Stimulated activated CD8-positive, alpha-beta memory T cell treated with anti-CD3 and anti-CD28 coated beads, Interleukin-4, amount 100 ng/mL, for 24 hours (primary cell): ENCODE measurements at places on chromosomes 3 and 15.

DNA sequence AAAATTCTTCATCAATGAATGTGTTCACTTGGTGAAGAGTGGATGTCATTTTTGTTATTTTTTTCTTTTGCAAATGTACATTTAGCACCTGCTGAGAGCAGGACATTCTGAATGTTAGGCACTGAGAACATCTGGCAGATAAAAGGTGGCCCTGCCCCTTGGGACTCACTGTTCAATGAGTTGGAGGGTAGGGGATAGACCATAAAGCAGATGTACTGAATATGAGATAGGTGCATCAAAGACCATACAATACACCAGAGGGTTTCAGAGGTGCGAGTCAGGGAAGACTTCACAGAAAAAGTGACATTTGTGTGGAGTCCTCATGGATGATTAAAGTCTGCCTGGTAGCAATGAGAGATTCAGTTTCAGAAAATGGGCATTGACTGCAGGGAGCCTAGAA lies 34.2 kb downstream of the EEFSEC start:
- no peak for DNase-seq

DNA sequence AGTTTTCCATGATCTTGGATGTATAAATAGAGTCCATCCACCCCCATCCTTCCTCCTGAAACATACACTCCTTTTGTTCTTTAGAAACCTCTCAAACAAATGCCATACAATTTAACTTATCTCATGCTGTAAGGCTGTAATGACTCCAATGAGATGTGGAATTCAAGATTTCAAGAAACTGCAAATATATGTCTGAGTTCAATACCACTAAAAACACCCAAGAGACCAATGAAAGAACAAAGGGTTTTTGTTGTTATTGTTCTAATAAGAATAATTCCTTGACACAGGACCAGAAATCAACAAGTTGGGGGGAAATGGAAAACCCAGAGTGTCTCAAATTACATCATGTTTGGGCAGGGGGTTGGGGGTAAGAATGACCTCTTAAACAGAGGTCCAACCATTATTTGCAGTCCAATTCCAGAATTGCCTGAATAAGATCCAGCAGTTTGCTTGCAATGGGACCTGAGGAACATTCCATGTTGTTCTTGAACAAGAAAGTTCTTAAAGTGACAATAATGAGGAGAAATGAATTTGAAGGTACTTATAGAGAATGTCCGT lies 48.6 kb upstream of the TGFBR2 start:
- DNase-seq: no peak

GRCh38 chr15:85114886-85115285 lies 133.2 kb downstream of the PDE8A start:
- DNase-seq: no peak

GRCh38 chr3:182802413-182803390 lies 9.4 kb downstream of the ATP11B start:
- DNase-seq: no peak

DNA sequence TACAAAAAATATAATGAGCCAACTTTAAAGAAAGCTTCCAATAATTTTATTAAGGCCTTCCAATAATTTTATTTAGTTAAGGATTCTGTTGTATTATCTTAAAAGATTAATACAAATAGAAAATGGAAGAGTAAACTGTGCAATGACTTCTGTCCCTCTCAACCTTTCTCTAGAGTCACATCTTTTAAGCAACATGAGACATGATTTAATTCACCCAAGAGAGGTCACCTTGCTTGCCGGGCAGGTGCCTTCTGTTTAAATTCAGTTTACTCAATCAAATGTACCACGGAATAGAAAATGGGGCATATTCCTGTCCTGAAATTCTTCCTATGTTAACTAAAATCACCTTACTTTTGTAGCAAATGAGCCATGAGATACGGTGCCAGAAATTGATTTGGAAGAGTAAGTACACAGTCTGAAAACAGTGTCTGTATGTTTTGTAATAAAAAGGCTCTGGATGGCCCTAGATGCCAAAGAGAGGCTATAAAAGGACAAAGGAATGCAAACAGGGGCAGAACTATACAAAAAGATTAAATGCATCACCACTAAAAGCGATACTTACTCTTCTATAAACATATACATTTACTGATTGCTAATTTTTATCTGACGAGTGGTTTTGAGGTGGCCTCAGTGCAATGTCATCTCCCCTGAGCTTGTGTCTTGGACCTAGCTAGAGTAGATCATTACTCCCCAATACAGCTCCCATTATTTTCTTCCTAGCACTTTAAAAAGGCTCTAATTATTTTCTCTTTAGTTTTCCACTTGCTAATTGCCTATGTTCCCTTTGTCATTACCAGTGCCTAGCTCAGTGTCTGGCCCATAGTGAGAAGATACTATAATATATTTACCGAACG lies 134.0 kb downstream of the FHIT start:
- no peak for DNase-seq

GRCh38 chr15:62124176-62124972 lies 40.7 kb downstream of the C2CD4B start:
- DNase-seq: no peak

DNA sequence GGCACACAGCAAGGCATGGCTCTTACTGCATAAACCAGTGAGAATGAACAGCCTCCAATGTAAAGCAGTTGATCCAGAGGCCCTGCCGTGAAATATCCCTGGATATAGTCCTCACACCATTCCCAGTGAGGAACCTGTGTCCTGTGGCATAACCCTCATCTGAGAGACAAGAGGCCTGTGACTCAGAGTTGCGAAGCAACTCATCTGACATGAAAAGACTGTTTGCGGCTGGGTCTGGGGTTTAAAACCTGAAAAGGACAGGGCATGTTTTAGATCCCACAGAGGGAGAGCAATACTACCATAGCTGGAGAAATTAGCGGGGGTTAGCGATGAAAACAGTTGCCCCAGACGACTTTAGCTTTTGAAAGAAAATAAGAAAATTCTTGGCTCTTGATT lies 165.3 kb upstream of the BHLHE40 start:
- no peak for DNase-seq

DNA sequence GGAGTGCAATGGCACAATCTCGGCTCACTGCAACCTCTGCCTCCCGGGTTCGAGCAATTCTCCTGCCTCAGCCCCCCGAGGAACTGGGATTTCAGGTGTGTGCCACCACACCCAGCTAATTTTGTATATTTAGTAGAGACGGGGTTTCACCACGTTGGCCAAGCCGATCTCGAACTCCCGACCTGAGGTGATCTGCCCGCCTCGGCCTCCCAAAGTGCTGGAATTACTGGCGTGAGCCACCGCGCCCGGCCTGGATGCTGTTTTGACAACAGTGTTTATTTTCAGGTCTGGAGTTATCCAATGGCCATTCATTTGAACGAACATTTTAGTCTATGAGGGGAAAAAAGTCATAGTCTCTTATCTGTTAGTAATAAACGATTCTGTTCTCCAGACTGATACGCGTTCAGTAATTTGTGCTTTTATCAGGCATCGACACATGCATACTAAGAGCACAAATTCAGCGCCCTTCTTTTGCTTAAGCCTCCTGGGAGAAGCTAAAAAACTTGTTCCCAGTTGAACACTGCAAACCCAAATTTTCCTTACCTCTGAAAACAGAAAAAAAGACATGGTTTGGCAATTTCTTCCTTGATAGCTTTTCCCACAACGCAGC lies 1.3 kb downstream of the B3GALNT1 start:
- no peak for DNase-seq

- DNase-seq: peak; percentile 47
Measured at GRCh38 chr15:40743921-40744814, 10.9 kb downstream of the RMDN3 start.

- DNase-seq: no peak
Measured at GRCh38 chr3:48013288-48013980, 2.8 kb downstream of the MAP4 start.

DNA sequence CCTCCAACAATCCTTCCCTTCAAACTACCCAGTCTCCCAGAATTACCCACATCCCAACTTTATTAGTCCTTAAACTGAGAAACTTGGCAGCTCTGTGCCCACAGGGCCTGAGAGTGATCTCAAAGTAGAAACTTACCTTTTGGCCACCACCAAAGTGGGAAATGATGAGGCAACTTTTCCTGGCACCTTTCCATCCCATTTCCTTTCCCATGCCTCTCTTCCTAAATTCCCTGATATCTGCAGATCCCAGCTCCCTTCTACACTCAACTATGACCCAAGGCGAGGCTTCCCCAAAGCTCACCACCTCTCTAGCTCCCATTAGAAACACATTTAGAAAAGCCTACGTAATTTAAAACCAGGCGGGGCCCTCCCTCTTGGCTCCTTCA lies 271.9 kb downstream of the FOXP1 start:
- DNase-seq: no peak

- DNase-seq: no peak
Measured at GRCh38 chr3:197041875-197042488, 12.4 kb upstream of the MELTF start.

- no peak for DNase-seq
Measured at GRCh38 chr3:141625506-141625905, 112.6 kb upstream of the RNF7 start.

- no peak for DNase-seq
Measured at GRCh38 chr3:160409812-160410610, 10.6 kb downstream of the SMC4 start.

DNA sequence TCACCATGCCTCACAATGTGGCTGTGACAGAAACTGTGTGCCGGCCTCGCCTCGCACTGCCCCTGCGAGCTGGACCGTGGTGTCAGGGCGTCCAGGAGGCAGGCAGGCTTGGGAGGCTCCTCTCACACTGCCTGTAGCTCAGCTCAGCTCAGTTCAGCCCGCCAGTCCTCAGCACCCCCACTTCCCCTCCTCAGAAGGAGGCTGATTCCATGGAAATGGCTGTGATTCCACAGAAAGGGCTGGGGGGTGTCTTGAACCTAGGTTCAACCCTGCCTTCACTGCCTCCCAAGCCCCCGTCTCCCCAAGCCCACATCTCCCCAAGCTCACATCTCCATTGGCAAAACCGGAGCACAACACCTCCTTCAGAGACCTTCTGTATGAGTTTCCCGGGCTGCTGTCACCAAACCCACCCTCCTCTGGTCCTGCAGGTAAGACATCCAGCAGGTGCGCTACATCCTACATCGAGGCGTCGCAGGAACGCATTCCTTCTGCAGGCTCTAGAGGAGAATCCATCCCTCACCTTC lies 94.0 kb downstream of the OCA2 start:
- no peak for DNase-seq

DNA sequence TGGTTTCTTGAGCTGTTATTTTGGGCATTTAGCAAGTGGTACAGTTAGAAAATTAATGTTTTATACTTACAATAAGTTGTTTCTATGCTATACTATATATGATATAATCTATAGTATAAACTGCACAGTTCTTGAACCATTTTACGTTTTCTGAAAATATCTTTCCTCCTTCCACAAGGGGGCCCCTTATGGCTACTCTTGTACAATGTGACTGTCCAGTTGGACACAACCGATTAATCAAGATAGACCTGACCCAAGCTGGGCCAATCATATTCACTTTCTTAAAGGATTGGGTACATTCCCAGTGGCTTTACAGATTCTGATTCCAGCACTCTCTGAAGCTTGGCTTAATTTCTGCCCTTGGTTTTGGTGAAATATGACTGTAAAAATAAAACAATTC lies 953.4 kb downstream of the AGBL1 start:
- no peak for DNase-seq

- DNase-seq: no peak
Measured at GRCh38 chr3:249587-250262, 53.2 kb downstream of the CHL1 start.

DNA sequence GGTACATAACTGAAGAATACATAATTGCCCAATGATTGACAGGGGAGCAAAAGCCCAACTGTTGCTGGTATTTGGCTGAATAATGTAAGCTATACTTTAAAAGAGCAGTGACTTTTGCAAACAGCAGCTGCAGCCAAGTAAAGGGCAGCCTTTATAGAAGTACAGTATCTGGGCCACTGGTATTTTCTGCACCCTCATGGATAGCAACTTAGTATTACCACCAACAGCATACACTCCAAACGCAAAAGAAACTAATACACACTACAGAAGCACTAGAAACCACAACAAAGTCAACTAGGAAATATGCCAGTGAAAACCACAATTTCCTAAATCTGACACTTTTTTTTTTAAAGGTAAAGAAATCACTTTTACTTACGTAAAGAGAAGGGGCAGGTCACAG lies 206.1 kb downstream of the TIGIT start:
- DNase-seq: no peak

GRCh38 chr3:14555835-14556234 lies 15.7 kb upstream of the GRIP2 start:
- DNase-seq: no peak

GRCh38 chr3:88034491-88035275 lies 24.1 kb downstream of the CGGBP1 start:
- no peak for DNase-seq

GRCh38 chr3:105647047-105647446 lies 221.8 kb downstream of the CBLB start:
- DNase-seq: no peak

GRCh38 chr3:71857956-71858355 lies 73.0 kb upstream of the PROK2 start:
- DNase-seq: no peak

GRCh38 chr3:114484919-114485318 lies 191.1 kb downstream of the TIGIT start:
- DNase-seq: no peak

- no peak for DNase-seq
Measured at GRCh38 chr3:126394179-126394976, at the start of gene CFAP100. TSS of gene CFAP100 (plus strand) at chr3:126394909. CDS start at chr3:126396001, 1,092 bp downstream.

DNA sequence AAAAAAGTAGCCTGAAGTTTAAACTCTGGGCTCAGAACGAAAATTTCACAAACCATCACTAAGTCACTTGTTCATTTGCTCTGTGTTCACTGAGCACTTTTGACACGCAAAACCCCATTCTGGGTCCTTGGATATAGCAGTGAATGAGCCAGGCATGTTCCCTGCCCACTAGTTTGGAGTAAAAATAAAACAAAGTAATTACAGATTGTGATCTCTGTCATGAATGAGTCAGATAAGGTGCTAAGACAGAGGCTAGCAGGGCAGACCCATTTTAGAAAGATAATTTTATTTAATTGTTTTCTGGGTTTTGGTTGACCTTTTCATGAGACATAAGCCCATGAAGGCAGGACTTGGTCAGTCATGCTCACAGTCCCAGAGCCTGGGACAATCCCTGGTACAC lies 84.1 kb upstream of the ARHGEF3 start:
- DNase-seq: no peak

DNA sequence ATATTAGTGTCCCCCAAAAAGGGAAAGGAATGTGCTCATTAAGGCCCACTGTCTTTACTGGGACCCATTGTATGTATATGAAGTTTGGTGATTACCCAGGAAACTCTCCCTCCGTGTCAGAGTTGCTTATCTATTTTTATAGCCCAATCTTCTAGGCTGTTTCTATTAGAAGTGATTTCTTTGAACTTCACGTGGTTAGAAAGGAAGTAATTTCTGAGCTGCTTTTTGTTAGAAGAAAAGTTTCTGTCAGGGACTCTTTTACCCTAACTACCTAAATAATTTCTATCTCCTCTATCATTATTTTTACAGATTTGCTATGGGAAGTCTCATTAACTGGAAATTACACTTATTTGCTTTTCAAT lies 17.7 kb upstream of the SENP7 start:
- DNase-seq: no peak

GRCh38 chr15:73346735-73347312 lies 21.9 kb downstream of the HCN4 start:
- peak; percentile 26 for DNase-seq
